ENCODE measurements at places on chromosomes 2 and 18.

DNA sequence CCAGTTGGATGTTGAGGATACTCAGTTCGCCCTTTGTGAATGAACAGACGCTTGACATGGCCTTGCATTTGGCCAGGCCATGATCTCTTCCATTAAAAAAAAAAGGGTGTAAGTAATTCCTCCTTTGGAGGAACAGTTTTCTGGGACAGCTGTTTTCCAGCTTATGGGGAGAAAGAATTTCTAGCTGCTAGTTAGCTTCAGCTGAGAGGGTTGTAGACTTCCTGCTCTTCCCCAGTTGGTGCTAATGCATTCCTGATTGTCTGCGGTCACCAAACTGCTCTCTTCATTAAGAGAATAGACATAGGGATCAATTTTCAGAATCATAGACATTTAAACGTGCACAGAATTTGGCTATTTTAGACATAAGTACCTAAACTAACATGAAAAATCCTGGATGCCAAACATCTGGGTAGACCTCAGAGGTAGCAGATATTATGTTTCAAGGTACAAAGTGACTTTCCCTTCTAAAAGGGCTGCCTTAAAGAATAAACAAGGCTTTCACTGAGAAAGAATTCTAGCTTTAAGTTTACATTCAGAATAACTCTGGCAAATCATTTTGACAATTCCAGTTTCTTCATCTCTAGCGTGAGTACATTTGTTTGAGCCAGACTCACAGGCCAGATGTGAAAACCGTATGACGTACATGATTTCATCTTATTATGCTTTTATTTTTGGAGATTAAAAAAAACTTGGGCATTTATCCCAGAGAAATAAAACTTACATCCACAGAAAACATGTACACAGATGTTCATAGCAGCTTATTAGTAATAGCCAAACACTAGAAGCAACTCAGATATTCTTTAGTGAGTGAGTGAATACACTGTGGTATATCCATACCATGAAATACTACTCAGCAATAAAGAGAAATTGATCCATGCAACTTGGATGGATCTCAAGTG lies 71.2 kb downstream of the MAIP1 start:
- DNase-seq, result no peak

GRCh38 chr2:189782221-189782671 lies 1.9 kb downstream of the ORMDL1 start:
- no peak for DNase-seq

- DNase-seq, result no peak
These were observed 25.3 kb downstream of the BABAM2 start for GRCh38 chr2:27915874-27916273.

DNA sequence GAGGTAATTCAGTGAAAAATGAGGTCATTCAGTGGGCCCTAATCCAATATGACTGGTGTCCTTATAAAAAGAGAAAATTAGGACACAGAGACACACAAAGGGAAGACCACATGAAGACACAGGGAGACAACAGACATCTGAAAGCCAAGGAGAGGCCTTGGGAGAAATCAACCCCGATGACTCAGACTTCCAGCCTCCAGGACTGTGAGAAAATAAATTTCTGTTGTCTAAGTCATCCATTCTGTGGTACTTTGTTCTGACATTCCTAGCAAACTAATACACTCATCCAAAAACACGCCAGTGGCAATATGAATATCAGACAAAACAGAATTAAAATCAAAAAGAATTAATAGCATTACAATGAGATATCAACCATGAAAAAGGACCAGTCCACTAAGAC lies 303.7 kb downstream of the SS18 start:
- no peak for DNase-seq

- no peak for DNase-seq
These were observed 502.6 kb downstream of the PTPRM start for GRCh38 chr18:8069708-8070107.

DNA sequence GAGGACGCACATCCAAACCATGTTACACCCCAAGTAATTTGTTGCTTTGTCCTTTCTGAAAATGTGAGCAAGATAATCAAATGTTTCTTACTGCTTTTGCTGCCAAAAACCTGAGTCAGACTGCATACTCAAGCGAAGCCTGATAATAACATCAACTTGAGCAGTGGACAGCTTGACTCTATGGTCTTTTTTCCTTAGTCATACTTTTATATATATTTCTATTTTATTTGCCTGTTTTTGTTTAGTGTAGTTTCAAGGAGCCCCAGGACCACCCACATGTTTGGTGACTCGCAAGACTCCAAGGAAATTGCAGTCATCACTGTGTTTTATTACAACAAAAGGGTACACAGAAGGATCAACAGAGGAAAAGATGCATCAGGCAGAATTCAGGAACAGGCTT lies 688.4 kb upstream of the PIK3C3 start:
- DNase-seq, result no peak

DNA sequence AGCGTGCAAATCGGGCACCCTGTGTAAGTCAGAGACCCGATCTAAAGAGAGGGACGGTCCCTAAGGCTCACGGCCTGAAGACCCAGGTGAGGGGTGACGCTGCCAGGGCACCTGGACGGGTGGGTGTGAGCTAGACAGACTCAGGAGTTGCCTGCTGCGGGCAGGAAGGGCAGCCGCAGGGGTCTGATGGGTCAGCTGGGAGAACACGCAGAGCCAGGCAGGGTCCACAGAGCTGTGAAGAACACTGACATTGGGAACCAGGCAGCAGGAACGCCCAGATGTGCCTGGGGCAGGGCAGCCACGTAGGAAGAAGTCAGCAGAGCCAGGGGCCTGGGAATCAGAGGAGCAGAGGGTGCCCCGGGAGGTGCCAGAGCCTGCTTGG lies 25.9 kb downstream of the HDAC4 start:
- no peak for DNase-seq

- no peak for DNase-seq
These were observed 101.6 kb upstream of the COPS8 start for GRCh38 chr2:236984046-236984445.

Data from Calu3 (cell line).